Stimulated activated CD4-positive, alpha-beta T cell treated with anti-CD3 and anti-CD28 coated beads, Interleukin-4, amount 100 ng/mL, for 48 hours (primary cell): ENCODE measurements at places on chromosomes 13 and 19.

DNA sequence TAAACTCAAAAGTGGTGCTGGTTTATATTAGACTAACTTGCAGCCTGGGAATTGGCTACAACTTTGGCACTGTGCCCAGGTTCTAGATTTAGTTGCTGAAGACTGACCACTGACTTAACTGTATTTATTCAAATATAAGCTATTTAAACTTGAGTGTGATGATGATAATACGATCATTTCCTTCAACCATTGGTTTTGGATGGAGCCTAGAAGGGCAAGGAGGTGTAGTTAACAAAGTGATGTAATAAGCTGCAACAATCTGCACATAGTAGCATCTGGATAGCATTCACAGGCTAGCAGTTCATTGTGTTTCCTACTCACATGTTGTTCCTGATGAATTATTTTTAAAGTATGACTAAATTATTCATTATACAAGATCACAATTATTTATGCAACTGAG is 55.2 kb upstream of the DACH1 start:
- DNase-seq = no peak

- no peak for DNase-seq
These were observed 12.1 kb upstream of the SPART start for GRCh38 chr13:36358175-36358718.

GRCh38 chr13:104733427-104733826 is 1667.2 kb upstream of the SLC10A2 start:
- no peak for DNase-seq

DNA sequence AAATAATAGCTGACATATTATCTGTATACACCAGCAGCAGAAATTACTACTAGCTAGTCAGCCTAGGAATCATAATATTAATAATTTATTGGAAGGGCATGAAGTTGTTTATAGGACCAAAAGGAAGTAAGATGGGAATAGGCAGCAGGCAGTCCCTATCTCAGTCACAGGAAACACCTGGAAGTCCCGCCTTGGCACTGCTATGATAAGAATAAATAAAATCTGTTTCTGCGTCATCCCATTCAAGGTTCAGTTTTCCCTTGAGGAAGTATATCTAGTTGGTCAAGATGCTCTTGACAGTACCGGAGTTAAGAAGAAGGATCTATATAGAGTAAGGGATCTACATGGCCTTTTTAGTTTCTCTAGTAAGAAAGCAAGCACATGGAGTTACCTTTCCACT is 830.8 kb downstream of the DIAPH3 start:
- no peak for DNase-seq

DNA sequence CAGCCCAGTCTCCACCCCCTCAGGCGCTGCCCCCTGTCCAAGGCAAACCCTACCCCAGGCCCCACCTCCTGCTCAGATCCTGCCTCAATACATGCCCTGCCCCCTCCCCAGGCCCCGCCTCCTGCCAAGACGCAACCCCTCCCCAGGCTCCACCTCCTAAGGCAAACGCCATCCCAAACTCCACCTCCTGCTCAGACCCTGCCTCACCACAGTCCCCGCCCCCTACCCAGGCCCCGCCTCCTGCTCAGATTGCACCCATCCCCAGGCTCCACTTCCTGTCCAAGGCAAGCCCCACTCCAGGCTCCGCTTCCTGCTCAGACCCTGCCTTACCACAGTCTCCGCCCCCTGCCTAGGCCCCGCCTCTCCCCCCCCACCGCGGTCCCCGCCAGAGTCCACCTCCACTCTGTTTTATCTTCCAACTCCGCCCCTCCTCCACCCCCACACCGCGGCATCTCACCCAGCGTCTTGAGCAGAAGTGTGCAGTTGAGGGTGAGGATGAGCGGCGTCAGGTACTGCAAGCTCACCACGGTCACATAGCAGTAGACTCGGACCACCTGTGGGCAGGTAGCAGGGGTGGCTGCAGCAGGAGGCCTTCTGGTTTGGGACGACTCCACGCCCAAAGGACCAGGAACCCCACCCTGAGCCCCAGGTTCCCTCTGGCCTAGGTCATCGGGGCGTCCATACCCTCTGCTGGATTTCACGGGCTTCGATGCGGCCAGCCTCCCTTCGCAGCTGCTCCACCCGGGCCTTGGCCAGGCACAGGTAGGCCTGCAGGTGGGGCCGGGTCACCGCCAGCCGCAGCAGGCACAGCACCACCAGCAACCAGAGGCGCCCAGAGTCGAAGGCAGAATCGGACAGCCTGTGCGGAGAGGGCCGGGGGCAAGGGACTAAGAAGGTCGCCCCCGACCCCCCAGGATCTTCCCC is 17.7 kb downstream of the TMEM161A start:
- DNase-seq = no peak

- no peak for DNase-seq
These were observed 4.0 kb upstream of the ZNF8 start for GRCh38 chr19:58274771-58275201.

DNA sequence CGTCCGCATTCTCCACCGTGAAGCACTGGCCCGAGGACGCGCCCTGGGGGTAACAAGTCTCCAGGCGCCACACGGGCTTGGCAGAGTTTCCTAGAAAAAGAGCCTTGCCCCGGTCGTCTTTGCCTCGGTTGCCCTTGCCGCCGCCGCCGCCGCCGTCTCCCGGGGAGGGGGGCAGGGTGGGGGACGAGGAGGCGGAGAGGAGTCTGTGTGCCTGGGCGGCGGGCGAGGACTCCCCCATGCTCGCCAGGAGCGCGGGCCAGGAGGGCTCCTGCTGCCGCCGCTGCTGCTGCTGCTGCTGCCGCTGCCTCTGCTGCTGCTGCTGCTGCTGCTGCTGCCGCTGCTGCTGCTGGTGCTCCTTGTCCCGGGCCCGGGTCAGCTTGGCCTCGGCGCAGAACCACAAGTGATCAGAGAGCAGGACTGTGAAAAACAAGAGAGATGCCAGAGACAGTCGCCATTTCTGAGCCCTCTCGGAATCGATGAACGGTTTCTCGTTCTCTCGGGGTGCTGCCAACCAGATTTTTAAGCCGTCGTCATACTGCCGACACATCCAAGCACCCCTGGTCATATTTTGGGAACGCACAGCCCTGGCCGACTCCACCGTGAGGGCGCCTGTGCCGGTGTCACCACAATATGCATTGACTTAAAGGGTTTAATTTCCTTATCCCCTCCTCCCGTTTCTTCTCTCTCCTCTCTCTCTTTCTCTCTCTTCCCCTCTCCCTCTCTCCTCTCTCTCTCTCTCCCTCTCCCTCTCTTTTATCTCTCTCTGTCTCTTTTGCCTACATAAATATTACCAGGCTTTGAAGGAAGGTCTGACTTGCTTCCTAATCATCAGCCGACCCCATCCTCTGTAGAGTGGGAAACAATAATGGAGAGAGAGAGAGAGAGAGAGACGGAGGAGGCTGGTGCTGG is 349.1 kb downstream of the LIG4 start:
- no peak for DNase-seq

- no peak for DNase-seq
These were observed 1.0 kb upstream of the SLC7A10 start for GRCh38 chr19:33226550-33227241.

DNA sequence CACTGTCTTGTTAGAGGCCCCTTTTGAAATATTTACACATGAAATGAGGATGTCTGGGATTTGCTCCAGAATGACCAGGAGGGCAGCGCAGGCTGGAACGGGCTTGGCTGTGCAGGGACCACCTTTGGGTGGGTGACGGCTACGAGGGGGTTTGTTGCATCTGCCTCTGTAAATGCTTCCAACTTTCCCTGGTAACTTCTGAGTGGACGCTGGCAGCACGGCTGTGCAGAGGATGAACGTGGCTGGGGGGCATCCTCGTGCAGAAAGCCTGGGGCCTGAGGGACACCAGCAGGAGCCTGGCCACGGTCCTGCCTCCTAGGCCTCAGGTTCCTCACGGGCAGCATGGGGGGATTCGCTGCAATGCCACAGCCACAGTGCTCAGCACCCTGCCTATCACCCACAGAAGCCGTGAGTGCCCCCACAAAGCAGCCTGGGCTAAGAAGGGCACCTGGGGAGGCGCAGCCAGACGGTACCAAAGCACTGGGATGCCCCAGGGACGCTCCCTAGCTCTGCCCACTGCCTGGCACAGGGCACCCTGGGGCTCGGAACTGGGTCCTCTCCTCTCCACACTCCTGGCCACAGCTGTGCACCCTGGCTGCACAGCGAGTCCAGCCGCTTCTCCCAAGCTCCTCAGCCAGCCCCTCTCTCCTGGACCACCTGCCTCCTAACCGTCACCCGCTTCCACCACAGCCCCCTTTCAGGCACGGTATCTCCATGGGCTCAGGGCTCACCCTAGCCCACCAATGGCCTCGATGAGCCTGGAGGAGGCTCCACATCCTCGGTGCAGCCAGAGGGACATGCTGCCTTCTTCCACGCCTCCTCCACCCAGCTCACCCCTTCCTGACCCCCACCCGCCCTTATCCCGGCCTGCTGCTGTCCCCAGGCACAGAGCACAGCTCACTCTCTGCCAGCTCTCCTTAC is 44.5 kb downstream of the MLLT1 start:
- no peak for DNase-seq

GRCh38 chr19:29014857-29015436 is 198.0 kb downstream of the UQCRFS1 start:
- DNase-seq = no peak

GRCh38 chr19:13160557-13160956 is 10.3 kb downstream of the IER2 start:
- no peak for DNase-seq

- no peak for DNase-seq
These were observed 9.4 kb downstream of the POLRMT start for GRCh38 chr19:623974-624373.

DNA sequence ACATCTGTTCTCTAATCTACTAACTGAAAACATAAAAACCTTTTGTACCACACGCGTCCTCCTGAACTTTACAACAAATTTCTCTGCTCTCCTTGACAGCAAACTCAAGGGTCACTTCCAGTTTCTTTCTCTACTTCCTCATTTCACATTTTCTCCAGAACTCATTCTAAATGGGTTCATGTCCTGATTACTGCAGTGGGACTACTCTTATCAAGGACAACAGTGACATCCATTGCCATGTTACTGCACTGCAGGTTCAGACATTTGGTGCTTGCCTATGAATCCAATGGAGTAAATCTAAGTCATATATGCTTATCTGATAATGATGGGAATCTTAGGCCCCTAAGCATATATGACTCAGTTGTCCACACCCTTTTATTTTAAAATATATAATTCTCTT is 35.3 kb downstream of the FPR3 start:
- no peak for DNase-seq

GRCh38 chr13:73201626-73202025 is 142.8 kb downstream of the KLF5 start:
- no peak for DNase-seq
